ENCODE measurements at places on chromosomes 7 and 10.

GRCh38 chr10:47243791-47244190 lies 56.2 kb upstream of the GDF10 start:
- DNase-seq: no peak

GRCh38 chr7:17158261-17158660 lies 140.2 kb upstream of the AHR start:
- DNase-seq: no peak

DNA sequence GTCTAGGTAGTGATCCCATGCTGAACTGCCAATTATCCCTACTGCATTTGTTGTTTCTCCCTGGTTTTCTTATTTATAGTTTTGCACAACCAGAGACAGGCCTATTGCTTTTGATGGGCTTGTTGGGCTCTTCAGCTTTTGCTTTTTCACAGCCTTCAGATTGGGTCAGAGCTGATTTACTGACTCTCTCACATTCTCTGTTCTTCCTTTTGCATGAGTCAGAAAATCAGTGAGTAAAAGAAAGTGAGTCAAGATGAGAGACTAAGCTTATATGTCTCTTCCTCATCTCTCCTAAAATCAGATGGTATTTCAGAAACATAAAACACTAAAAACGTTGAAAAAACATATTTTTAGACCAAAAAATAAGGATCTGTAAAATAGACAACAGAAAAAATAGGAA lies 1135.4 kb downstream of the XPNPEP1 start:
- peak; percentile 28 for DNase-seq

- DNase-seq: peak; percentile 99
These were observed at the start of gene CACUL1 for GRCh38 chr10:118754556-118755423. Gene CACUL1 (minus strand): TSS chr10:118754970. CDS start chr10:118754762, 208 bp downstream.

DNA sequence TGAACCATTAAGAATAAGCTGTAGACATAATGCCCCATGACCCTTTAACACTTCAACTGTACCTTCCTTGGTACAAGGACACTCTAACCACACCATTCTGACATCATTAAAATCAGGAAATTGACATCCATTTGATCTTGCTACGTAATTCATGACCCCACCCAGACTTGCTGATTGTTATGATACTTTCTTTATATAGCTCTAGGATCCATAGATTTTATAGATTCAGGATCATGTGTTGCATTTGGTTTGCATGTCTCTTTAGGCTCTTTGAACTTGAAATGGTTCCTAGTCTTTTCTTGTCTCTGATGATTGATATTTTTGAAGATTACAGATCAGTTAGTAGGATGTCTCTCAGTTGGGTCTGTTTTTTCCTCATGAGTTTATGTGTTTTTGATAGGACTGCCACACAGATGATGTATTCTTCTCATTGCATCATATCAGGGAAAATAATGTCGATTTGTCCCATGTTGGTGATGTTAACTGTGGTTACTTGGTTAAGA lies 13.5 kb downstream of the CCM2 start:
- no peak for DNase-seq
